ENCODE measurements at places on chromosomes 7 and 10.
A peak's percentile ranks its signal among the peaks of the same experiment; 100 is the strongest.

DNA sequence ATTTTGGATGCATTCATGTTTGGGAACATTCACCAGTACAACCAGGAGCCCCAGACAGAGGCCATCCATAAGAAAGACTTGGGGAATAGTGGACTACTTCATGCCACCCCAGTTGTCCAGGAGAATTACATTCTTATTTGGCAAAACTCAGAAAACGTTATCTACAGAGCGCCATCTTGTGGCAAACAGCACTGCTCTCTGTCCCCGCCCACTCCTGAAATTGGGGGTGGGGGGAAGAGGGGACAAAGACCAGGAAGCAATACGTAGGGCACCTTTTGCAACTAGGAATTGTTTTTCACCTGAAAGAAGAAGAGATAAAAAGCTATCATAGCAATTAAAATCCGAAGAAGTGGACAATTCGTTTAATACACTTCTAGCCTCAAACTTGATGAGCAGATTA is 134.6 kb upstream of the MGMT start:
- no peak for DNase-seq

DNA sequence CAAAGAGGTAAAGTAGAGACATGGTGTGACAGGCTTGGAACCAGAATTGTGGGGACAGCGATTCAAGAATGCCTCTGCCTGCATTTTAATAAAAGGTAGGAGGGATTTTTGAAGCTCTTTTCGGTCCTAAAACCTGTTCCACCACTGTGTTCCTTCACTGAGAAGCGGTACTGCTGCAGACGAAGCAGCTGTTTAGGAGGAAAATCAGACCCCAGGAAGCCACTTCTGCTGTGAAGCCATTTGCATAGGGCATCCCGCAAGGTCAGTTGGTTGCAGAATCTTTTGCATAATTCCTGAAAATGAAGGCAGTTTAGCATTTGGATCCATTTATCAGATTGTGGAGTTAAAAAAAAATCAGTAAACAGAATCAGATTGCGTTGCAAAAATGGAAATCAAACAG is 183.3 kb upstream of the PRKCQ start:
- DNase-seq, result no peak

DNA sequence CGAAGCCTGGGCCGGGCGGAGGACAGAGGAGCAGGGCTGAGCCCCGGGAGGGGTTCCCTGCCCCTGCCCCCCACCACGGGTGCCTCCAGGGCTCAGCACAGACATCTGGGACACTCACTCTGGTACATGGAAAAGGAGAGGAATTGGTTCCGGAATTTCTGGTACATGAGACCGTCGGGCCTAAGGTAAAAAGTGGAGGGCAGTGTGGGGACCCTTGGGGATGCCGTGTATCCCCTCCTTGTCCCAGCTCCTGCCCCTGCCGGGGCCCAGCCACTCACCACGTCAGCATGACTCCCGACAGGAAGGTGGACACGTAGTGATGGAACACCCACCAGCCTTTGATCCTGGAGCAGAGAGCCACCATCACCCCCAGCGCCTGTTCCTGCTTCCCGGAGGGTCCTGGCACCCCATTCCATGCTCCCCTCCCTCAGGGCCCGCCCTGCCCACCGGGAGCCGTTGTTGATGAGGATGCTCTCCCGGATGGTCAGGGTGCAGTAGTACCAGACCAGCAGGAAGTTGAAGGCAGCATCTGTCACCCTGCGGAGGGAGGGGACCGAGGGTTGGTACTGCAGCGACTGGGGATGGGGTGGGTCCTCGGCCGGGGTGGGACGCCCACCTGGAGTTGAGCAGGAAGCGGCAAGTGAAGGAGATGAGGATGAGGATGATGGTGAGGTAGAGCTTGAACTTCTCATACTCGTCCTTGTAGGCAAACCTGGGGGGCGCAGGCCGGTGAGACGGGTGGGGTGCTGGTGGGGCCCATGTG is 6.4 kb downstream of the TMEM120A start:
- DNase-seq, result no peak

GRCh38 chr10:52121688-52122087 is 192.4 kb upstream of the DKK1 start:
- no peak for DNase-seq

DNA sequence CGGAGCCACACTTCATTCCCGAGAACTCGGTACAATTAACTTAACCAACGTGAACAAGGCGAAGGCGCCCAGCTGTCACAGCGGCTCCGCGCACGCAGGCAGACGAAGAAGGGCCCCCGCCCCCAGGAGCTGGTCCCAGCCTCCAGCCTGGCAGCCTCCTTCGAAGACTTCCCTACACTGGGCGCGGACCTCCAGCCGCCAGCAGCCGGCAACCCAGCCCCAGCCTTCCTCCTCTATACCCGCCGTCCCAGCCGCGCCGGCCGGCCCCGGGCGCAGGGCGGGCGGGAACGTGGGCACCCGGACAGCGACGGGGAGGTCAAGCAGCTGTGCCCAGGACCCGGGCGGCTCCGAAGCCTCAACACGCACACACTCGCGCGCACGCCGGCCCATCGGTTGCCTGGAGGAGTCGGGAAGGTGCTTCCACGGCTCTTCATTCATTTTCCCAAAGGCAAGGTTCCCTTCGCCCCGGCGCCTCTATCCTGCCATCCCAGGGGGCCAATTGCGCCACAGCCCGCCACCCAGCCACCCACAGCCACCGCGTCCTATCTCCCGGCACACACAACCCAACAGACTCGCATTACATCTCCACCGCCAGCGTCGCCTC is 1.6 kb downstream of the CHST15 start:
- DNase-seq, result no peak

DNA sequence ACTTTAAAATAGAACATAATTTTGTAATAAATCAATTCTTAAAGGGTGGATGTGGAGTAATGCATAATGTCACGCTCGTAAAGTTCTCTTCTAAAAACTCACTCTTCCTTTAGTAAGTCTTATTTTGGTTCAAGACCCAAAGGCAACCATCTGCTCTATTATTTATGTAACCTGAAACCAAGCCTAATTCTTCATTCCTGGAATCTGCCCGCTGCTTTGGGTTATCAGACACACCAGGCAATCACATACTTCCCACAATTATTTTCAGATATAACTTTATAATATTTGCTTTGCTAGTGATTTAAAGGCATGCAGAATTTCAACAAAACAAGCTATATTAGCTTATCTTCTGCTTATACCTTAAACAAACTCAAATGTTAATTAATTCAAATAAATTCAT is 39.0 kb downstream of the RAB11FIP2 start:
- DNase-seq, result no peak

DNA sequence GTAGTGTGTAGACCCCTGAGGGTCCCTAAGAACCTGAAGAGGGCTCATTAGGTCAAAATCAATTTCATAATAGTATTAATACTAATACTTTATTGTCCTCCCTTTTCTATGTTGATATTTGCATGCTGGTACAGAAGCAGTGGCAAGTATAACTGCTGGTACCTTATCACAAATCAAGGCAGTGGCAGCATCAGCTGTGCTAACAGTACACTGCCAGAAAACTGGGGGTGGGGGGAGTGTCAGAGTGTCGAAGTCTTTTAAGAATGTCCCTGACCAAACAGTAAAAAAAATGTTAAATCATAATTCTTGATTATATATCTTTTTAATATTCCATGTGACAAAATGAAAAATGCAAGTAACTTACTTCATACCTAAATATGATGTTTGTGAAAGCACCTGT is 716.9 kb downstream of the MAGI2 start:
- no peak for DNase-seq

DNA sequence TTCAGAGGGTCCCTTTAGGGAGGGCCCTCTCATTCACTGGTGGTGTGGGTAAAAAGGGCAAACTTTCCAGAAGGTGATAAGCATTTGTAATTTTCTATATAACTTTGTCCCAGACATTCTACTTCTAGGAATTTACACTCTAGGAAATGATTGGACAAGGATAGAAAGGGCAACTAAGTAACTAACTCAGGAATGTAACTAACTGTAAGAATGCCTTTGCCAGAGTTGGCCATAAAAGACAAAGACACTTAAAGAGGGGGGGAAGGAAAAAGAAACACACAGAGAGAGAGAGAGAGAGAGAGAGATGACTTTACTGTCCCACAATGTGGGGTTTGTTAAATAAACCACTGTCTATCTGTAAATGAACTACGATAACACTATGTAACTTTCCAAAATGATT is 38.5 kb upstream of the ITPRID1 start:
- no peak for DNase-seq

DNA sequence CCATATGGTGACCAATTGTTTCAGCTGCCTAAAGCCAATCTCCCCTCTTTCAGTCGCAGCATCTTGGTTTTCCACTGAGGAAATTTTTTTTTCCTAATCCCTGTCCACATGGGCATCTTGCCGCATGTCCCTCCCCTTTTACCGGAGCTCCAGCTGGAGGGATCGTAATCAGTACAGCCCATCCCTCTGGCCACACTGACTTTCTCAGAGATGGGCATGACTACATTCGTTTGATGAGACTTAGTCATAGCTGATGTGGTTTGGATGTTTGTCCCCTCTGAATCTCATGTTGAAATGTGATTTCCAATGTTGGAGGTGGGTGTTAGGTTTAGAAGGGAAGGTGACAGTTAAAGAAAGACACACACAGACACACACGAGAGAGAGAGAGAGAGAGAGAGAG is 186.8 kb upstream of the CXCL12 start:
- no peak for DNase-seq

- peak; percentile 17 for DNase-seq
These were observed 115.1 kb downstream of the CCNY start for GRCh38 chr10:35451151-35452016.

- no peak for DNase-seq
These were observed 198.8 kb downstream of the GRID1 start for GRCh38 chr10:86167762-86168128.

GRCh38 chr7:106199813-106200364 is 84.9 kb downstream of the NAMPT start:
- DNase-seq, result no peak

DNA sequence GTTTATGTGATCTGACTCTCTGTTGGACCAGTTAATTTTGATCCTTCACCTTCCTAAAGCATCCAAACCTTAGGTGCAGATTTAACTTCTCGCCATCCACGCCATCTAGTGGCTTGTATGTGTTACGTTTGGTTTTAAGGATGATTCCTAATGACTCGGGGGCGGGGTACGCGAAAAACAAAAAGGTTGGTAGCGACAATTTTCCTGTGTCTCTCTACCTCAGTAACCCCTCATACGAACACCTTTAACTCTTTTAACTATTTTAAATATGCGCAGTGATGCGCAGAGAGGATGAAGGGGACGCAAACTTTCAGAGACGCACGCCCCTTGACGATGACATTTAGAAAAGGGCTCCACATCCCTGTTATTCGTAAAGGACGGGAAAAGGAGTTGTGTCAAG is 714 bp upstream of the KCND2 start:
- DNase-seq, result no peak

DNA sequence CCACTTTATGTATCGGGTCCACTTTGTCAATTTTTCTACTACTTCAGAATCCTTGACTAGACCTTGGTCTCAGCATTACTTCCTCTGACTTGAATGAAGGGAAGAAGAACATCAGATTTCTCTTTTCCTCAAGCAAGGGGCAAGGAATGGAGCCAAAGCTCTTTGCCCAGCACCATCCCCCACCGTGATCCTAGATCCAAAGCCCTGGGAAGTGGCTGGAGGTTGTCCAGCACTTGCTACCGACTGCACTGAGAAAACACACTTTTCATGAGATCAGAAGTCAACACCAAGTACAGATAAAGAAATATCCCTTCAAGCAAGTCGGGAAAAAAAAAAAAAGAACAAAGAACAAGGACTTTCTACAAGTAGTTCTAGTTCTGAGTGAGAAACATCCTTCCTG is 102.1 kb upstream of the DDC start:
- no peak for DNase-seq

- DNase-seq, result no peak
These were observed 111.5 kb downstream of the PLCE1 start for GRCh38 chr10:94105226-94105625.

DNA sequence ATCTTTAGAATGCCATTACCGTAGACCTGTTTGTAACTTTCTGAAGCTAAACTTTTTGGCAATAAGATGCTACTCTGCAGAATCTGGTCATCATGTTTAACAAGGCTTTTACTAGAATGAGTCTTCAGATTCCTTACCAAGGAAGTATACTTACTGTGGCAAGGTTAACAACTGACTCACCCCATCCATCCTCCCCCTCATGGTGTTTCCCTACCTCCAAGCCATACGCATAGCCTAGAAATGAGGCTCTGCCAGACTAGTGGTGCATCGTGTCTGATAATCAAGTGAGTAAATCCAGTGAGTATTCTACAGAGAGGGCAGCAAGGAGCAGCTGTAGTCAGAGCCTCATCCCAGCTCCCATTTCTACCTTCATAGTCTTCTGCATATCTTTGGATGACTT is 223.6 kb downstream of the IPMK start:
- no peak for DNase-seq

Data from memory B cell (primary cell).